ENCODE measurements at places on chromosomes 2 and 18.

DNA sequence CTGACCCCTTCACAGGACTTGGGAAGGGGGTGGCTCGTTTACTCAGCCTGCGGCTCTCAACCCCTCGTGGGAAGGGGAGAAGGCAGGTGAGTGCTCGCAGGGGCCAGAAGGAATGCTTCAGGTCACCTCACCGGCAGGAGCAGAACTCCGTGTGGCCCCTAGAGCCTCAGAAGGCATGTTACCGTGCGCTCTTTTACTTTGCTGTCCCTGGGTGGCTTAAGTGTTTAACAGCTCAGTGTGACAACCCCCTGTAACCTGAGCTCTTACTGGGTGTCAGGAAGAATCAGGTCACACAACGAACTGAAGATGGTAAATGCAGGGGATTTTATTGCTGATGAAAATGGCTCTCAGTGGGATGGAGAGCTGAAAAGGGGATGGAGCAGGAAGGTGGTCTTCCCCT, 1235.4 kb downstream of the LRP1B start:
- DNase-seq = no peak

GRCh38 chr2:58135861-58136260, 89.3 kb downstream of the VRK2 start:
- DNase-seq = no peak

DNA sequence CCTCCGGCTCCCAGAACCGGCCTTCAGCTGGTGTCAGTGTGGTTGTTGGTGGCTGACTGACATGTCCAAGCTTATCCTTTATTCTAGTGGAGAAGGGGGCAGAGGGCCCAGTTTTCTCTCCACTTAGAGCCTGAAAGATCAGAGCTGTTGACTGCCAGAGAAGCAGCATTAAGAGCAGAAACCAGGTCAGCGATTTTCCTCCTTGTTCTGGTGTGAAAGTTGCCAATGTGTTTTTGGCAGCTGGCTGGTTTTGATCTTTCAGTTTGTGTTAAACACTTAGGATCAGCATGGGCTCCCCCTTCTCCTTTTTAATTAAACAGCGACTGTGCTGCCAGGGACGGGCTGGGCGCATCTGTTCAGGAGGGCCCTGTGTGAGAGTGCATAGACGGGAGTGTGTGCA, 100.9 kb downstream of the ASAP2 start:
- no peak for DNase-seq

DNA sequence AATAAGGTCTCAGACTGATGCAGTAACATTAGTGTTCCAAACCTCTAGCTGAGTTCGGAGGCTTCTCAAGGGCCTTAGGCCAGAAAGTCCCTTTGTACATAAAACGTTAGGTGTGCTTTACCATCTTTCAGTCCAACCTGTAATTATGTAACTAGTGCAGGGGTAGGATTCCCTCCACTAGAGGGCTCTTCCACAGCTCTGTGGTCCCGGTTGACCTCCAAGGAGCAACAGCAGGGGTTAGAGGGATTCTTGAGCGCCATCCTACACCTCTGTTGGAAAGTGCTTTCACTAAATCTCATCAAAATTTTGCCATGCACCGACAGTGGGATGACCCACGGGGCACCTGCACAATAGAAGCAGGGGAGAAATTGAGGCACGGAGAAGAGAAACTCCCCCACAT, 155.8 kb upstream of the LRP1B start:
- DNase-seq = no peak

GRCh38 chr2:19982268-19982667, 7.6 kb downstream of the WDR35 start:
- DNase-seq = no peak

DNA sequence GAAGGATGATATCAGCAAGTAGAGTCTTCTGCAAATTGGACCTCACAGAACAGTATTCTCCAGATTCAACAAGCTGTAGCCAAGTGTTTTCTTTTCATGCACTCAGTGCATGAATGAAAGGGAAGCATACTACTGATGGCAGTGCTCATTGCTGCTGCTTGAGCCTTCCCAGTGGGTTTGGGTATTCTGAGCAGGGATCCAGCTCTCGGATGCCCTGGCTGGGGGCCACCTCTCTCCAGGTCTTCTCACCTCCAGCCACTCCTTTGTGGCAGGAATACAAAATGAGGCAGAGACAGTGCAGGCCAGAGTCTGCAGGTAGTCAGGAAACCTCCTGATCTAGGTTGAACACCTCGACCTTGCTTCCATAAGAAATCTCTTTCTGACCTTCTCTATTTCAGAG, 390.4 kb upstream of the CELF4 start:
- no peak for DNase-seq

- DNase-seq = no peak
Measured at GRCh38 chr2:36705326-36706020, 9.0 kb downstream of the VIT start.

GRCh38 chr2:134515137-134515536, 203.7 kb downstream of the TMEM163 start:
- no peak for DNase-seq

GRCh38 chr2:50529600-50530218, 502.2 kb downstream of the NRXN1 start:
- DNase-seq = no peak

GRCh38 chr18:51006061-51006818, 23.8 kb upstream of the SMAD4 start:
- DNase-seq = no peak

GRCh38 chr2:39432701-39433100, 4.4 kb downstream of the MAP4K3 start:
- DNase-seq = no peak

DNA sequence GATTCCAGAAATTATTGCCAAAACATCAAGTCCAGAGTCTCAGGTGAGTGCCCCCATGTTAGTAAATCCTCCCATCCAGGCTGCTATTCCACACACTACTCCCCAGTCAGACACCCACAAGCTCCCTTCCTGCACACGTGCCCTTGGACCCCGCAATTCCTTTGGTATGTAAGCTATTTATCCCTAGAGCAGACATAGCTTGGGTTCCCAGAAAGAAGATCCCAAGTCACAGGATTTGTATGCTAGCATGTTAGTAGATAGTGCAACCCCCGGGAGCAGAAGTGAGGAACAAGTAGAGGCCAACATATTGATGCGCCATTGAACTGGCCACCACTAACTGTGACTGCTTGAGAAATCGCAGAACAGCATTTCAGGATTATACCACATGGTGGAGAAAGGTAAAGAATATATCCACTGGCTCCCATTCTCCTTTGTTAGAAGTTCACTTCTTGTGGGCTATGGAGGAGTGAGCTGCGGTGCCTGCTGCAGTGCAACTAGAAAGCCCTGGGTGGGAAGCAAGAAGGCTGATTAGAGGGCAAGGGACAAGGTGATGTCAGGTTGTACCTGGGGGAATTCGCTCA, 137.5 kb upstream of the CHAC2 start:
- DNase-seq = no peak

- peak; percentile 59 for DNase-seq
Measured at GRCh38 chr2:239727776-239728600, 297.2 kb downstream of the NDUFA10 start.

DNA sequence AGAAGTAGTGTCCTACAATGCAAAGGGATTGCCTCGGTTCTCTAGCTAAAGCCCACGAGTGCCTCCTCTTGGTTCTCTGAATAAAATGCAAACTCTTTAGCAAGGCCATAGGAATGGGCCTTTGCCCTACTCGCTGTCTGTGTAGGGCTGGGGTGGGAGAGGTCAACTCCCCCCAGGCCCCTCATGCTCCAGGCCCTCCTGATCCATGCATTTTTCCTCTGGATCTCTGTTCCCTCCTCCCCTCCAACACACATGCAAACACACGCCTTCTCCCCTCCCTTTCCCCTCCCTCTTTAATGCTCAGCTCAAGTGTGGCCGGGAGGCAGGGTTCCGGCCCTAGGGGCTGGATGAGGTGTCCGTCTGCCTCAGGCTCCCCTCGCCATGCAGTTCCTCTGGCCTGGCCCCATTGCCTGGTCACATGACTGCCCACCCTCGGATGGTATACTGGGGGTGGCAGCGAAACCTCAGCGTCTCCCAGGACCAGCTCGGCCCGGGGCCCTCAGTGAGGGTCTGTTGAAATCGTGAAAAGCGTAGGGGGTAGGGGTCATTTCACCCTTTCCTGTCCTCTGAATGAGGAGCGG, 14.9 kb upstream of the KLF11 start:
- DNase-seq = no peak

GRCh38 chr2:41711736-41712135, 336.1 kb upstream of the PKDCC start:
- no peak for DNase-seq

DNA sequence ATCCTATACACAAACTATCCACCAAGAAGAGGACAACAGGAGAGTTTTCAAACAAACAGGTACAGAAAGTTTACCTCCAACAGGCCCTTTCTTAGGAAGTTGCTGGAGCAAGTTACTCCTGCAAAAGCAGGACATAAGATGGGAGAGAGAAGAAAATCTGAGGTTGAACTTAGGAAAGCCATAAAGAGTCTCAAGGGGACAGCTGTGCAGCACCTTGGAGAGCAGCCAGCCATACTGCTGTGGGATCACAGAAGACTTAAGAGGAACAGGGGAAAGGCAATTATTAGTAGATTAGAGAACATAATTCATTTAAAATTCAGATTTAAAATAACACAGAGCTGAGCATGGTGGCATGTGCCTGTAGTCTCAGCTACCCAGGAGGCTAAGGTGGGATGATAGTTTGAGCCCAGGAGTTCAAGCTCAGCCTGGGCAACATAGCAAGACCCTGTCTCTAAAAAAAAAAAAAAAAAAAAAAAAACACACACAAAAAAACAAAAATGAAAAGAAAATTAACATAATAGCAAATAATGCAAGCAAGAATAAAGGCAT, 148.1 kb upstream of the SIX3 start:
- DNase-seq = no peak

DNA sequence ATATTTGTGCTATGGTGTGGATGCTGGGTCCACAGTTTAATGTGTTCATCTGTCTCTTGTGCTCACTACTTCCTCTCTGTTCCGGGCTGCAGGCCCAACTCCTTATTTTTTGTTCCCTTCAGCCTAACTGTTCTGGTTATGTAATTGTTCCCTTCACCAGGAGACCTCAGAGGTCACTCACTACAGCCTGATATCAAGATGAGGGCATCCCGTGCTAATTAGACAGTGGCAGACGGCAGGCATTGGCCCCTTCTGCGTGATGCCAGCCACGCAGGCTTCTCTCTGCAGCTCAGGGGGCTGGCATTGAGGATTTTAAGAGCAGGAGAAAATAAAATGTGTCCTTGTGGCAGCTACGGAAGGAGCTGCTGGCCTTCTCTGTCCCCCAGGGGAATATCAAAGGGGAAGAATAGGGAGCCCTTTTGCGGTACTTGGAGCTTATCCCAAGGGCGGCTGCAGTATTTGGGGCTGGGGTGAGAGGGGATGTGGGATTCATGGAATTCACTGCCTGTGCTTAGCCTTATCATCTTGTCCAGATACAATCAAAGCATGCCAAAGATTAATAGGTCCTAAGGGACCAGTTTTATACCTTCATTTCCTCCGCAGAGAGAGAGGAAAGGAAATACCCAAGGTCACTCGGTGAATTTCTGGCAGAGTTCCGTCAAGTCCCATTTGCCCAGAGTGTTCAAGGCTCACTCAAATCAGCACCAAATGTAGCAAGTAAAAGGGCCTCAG, 53.3 kb upstream of the TRIB2 start:
- no peak for DNase-seq

DNA sequence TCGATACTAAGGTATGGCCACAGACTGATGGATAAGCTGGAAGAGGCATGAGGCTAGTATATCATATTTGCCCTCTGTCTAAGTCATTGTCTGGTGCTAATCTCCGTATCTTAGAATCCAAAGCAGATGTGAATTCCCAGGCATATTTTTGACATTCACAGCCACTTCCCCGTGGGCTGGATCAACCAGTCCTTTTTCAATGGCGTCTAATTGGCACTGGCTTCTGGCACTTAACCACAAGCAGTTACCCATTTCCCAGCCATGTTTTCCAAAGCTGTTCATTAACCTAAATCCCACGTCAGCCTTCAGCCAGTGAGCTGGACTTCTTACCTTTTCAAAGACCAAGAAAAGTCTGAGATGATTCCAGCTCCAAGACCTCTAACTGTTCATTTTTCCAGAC, 20.7 kb upstream of the ZNF407 start:
- DNase-seq = no peak

GRCh38 chr2:70525032-70525431, 28.6 kb downstream of the TGFA start:
- DNase-seq = no peak

DNA sequence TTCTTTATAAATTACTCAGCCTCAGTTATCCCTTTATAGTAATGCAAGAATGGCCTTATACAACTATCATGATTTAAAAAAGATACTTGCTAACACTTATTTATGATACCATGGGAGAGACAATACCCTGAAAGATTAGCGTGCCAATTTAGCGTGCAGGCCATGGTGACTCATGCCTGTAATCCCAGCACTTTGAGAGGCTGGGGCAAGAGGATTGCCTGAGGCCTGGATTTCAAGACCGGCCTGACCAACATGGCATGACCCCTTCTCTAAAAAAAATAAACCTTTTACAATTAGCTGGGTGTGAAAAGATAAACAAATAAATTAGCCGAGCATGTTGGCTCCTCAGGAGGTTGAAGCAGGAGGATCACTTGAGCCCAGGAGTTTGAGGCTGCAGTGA, 493.4 kb upstream of the FSIP2 start:
- DNase-seq = no peak

- no peak for DNase-seq
Measured at GRCh38 chr2:124874676-124875075, 849.6 kb downstream of the CNTNAP5 start.

- DNase-seq = no peak
Measured at GRCh38 chr2:9497017-9497416, 22.7 kb downstream of the IAH1 start.

DNA sequence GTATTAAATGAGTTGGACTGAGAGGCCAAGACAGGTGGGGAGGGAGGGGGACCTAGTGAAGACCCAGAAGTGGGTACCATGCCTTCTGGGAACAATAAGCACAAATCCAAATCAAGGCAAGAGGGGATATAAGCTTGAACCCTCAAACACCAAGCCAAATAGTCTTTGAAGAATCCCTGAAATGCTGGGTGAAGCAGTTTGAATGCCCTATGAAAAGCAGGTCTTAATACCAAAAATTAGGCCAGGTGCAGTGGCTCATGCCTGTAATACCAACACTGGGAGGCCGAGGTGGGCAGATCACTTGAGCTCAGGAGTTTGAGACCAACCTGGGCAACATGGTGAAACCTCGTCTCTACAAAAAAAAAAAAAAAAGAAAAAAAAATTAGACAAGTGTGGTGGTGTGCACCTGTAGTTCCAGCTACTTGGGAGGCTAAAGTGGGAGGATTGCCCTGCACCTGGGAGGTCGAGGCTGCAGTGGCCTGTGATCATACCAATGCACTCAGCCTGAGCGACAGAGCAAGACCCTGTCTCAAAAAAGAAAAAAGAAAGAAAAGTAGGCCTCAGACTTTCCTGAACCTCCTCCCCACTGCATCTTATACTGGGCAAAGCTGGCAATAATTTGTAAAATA, 3.5 kb downstream of the PCBP1 start:
- DNase-seq = no peak

- DNase-seq = no peak
Measured at GRCh38 chr2:188813857-188814256, 160.3 kb upstream of the COL3A1 start.

DNA sequence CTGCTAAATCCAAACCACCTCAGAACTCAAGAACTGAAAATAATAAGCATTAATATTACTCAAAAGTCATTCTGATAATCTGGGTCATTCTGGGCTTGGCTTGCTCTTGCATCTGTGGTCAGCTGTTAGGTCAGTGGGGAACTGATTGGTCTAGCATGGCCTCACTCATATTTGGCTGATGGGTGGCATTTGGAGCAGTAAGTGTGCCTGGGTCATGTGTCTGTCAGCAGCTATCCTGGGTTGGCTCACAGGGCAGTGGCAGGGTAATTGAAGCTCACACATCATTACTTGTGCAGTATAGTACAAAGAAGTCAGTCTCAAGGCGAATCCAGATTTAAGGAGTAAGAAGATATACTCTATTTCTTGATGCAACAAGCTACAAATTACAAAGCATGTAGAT, 9.6 kb downstream of the RPL37A start:
- DNase-seq = no peak

Data from naive thymus-derived CD8-positive, alpha-beta T cell (primary cell).